ENCODE measurements at places on chromosomes 13 and 19.

- no peak for DNase-seq
Measured at GRCh38 chr13:67769987-67770341, 539.8 kb upstream of the PCDH9 start.

- DNase-seq, result no peak
Measured at GRCh38 chr13:46313432-46314257, 73.4 kb downstream of the RUBCNL start.

GRCh38 chr19:50478901-50479715, 2.5 kb upstream of the GARIN5A start:
- no peak for DNase-seq

DNA sequence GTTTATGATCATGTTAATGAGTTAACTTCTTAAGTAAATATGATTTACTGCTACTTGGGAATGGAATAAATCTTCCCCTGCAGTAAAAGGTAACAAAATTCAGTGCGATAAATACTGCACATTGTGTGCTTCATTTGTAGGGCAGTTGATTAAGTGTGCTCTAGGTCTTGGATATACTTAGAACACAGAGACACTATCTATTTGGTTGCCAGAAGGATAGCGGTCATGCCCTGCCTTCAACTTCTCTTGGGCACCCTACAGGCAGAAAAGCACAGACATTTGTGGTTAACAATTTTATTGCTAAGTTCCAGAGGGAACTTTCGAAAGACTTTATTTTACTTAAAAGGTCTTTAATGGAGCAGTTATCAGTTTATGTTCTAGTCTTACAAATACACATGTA, 605.8 kb downstream of the PCDH9 start:
- no peak for DNase-seq

GRCh38 chr19:739998-740715, 10.8 kb upstream of the MISP start:
- no peak for DNase-seq

DNA sequence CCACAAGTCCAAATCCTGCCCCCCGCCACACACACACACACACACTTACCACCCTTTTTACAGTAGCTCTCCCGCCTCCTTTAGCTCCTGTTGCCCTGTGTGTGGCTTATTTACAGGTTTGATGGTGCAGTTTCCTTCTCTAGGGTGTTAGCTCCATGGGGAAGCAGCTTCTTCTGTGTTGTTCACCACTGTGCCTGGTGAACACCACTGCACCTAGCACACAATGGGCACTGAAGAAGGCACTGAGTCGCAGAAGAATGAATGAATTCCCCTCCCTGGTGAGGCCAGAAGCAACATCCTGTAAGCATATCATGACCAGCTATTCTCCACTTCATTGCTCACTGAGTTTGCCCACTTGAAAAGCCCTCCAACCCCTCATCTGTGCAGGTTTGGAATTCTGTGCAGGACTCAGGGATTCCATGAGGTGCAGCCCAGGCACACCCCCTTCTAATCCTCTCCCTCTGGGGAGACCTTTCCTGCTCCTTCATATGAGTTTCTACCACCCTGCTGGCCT, 3.0 kb upstream of the RAB20 start:
- no peak for DNase-seq

GRCh38 chr19:47305309-47305751, 4.3 kb upstream of the C5AR1 start:
- peak; percentile 41 for DNase-seq

GRCh38 chr13:99959540-99960230, 11.9 kb downstream of the ZIC5 start:
- DNase-seq, result no peak

GRCh38 chr13:65892859-65893258, 1337.3 kb downstream of the PCDH9 start:
- no peak for DNase-seq

- no peak for DNase-seq
Measured at GRCh38 chr13:81539643-81540150, 1198.8 kb upstream of the SPRY2 start.

DNA sequence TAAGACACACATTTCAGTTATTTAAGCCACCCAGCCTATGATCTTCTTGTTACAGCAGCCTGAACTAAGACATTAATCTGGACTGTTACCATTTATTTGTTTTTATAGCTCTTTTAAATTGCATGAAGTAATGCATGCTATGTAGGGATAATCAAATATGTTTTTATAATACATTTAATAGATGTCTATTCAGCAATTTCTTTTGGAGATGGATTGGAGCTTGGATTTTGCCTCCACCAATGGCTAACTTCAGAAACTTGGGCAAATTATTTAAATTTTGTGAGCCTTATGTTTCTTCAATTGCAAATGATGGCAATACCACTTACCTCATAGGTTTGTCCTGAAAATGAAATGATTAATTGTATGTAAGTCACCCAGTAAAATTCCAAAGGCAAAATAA, 288.7 kb downstream of the GPC6 start:
- DNase-seq, result no peak

GRCh38 chr19:9580728-9581127, 3.6 kb downstream of the ZNF121 start:
- no peak for DNase-seq

- DNase-seq, result no peak
Measured at GRCh38 chr13:46561691-46562090, 8.7 kb downstream of the LRCH1 start.

- peak; percentile 33 for DNase-seq
Measured at GRCh38 chr13:27012482-27013197, 159.0 kb downstream of the USP12 start.

- DNase-seq, result no peak
Measured at GRCh38 chr19:46371371-46371901, 24.5 kb downstream of the PPP5C start.

- DNase-seq, result no peak
Measured at GRCh38 chr13:51331354-51331861, 8.1 kb upstream of the SERPINE3 start.

GRCh38 chr13:96999091-96999490, 4.8 kb upstream of the OXGR1 start:
- no peak for DNase-seq

DNA sequence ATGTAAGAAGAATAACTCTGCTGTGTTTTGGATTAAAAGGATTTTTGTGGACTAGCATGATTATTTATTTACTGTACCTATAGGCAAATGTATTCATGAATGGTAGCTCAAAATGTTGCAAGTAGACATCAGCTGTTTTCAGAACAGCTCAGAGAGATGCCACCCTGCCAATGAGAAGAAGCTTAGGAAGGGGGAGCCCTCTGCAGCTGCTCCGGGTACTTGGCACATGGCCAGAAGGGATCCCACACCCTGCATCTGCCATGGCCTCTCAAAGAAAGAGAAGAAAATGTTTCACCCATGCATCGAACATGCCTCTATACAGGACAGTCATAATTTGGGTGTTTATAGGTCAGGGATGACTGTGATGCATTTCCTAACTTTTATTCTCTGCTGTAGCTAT, 30.5 kb upstream of the MBNL2 start:
- DNase-seq, result no peak

- DNase-seq, result no peak
Measured at GRCh38 chr13:47680748-47681147, 320.3 kb downstream of the SUCLA2 start.

GRCh38 chr19:8641908-8642547, 11.6 kb downstream of the NFILZ start:
- DNase-seq, result no peak

GRCh38 chr19:53989600-53990533, 1.6 kb upstream of the CACNG6 start:
- no peak for DNase-seq

GRCh38 chr19:4510435-4511255, 7.6 kb downstream of the PLIN4 start:
- no peak for DNase-seq

GRCh38 chr19:19661675-19662251, 1.7 kb downstream of the ATP13A1 start:
- DNase-seq, result no peak

DNA sequence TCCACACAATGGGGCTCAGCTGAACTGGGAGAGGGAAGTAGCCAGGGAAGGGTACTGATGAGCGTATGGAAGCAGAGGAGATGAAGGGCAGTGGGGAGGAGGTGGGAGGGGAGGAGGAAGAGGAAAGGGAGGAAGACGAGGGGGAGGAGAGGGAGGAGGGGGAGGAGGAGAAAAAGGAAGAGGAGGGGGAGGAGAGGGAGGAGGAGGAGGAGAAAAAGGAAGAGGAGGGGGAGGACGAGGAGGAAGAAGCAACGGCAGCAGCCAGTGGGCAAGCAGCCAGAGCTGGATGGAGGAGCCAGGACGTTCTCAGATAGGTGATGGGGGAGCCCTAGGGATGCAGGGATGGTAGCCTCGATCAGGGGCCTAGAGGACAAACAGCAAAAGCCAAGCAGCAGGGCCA, 5.6 kb downstream of the CERS4 start:
- no peak for DNase-seq

DNA sequence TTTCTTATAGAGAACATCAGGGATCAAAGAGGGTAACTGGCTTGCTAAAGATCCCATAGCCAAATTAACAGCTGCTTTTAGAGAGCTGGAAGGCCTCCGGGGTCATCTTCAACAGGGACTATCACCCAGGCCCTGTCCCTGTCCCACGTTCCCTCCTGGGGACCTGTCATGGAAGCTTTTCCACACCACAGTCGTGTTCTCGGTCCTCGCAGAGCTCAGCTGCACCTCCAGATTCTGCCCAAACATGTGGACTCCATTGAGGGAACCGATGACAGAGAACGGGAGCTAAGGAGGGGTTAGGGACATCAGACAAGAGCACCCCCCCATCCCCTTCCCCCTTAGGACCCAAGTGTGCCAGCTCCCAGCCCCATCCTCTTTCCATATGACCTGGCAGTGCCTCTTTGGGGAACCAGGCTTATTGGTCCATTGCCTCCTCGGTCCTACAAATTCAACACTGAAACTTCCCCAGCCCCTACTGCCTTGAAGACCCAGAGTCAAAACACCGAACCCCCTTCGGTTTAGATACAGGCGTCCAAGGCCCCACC, 568 bp downstream of the FUZ start:
- no peak for DNase-seq

DNA sequence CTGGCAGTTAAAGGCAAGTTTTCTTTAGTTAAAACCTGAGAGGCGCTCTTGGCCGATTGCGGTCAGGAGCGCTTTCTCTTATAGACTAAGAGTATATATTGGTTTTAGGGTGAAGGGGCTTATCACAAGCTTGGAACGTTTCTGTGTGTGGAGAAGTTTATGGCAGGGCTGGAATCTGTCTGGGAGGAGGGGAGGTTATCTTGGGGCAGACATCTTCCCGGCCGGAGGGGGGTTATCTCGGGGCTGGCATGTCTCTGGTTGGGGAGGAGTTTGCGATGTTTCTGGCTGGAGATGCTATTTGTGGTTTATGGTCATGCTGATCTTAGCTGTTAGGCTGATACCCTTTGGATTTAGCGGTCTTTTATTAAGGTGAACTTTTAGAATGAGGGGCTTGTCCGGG, 18.3 kb downstream of the KDM4B start:
- DNase-seq, result no peak

- no peak for DNase-seq
Measured at GRCh38 chr19:8831832-8832131, 322 bp downstream of the ZNF558 start.

- no peak for DNase-seq
Measured at GRCh38 chr19:4584670-4585460, 25.4 kb upstream of the SEMA6B start.

- DNase-seq, result peak; percentile 16
Measured at GRCh38 chr13:111179908-111180760, 65.0 kb downstream of the ARHGEF7 start.

GRCh38 chr13:75670496-75670895, 34.4 kb downstream of the LMO7 start:
- no peak for DNase-seq

DNA sequence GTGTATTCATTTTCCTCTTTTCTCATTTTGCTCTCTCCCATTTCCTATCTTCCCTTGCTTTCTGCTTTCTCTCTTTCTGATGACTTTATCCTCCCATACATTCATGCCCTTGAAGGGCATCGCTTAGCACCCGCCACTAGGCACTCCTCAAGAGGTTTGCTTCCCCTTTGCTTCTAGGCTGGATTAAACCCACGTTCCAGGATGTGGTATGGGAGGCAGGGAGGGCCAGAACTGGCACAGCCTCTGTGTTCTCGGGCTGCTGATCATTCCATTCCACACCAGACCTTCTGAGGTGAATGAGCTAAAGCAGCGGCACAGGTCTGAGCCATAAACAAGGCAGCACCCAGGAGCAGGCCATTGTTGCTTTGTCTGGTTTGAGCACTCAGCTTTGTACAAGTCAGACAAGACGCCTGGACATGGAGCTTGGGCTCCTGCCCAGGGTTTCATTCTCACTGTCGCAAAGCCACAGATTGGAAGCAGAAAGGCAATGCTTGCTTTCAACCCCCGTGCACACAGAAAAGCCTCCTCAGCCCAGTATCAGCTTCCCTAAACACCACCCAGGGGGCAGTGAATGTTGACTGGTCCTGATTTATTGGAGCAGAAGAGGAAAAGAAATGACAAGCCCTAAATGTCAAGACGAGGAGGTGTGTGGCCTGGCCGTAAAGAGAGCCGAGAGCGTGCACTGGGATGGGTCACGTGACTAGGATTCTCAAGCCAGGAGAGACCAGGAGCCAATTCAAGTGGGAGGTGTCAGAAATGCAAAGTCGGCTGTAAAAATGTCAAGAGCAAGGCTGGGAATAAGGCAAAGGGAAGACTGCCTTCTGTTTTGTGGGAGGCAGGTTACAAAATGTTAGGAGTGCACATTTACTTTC, 218.0 kb upstream of the SERP2 start:
- no peak for DNase-seq

DNA sequence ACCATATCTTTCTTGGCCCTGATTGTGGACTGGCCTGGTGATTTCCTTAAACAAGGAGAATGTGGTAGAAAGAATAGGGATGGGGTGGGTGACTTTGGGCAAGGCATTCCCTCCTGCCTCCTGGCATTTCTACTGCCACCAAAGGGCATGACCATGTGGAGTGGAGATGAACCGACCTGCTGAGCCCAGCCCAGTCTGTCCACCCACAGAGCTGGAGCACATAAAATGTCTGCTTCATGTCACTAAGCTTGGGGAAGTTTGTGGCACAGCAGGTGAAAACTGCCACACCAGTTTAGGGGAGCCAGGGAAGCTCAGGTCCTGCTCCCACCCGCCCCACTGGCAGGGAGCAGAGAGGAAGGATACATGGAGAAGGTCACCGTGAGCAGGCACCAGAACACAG, 6.3 kb downstream of the TMEM161A start:
- no peak for DNase-seq

GRCh38 chr19:30734669-30735068, 362.5 kb downstream of the ZNF536 start:
- no peak for DNase-seq

DNA sequence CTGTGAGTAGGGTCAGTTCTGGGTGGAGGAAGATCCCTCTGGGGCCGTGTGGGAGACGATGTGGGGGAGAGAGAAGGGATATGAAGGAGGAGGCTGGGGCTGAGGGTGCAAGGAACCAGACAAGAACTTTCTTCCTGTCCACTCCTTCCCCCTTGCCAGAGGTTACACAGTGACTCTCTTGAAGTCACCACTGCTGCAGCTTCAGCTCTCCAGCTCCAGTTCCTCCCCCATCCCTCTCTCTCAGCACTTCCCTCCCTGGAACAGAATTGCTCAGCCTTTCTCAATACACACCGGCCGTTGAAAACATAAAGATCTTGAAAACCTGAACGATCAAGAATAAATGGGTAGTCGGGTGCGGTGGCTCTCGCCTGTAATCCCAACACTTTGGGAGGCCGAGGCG, 5.1 kb downstream of the ZSWIM9 start:
- no peak for DNase-seq

Data from AG04449 (cell line).